NCI-H446 treated with DMSO at 0.1 percent for 48 hours (cell line): ENCODE measurements at places on chromosomes 3 and 15.

DNA sequence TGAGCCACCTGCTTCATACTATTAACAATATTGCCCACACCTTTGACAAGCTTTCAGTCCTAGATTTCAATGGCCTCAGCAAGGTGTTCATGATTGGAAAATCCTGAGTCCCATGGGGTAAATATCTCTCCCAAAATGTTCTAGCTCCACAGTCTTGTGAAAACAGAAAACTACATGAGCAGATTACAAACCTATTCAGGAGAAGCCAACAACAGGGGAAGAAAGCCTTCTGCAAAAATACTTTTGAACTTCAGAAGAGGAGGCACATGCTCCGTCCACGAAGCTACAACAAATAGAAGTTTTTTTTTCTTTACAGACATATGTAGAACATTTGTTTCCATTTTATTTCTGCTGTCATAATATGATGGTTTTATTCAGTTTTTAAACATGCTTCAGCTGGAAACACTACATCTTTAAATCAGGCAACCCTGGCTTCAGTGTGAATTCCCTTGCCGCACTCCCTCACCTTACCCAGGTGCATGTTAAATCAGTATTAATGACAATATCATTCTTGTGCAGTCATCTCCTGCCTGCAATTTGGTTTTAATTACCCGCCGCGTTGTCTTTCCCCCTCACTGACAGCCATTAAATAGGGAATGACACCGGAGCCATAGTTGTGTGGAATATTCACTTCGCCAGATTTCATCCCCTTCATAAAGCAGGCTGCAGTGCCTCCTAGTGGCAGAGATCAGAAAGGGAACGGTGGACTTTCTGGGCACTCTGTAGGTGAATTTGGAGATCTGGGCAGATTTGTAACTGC is 725.5 kb upstream of the ARRDC4 start:
- DNase-seq, result no peak

DNA sequence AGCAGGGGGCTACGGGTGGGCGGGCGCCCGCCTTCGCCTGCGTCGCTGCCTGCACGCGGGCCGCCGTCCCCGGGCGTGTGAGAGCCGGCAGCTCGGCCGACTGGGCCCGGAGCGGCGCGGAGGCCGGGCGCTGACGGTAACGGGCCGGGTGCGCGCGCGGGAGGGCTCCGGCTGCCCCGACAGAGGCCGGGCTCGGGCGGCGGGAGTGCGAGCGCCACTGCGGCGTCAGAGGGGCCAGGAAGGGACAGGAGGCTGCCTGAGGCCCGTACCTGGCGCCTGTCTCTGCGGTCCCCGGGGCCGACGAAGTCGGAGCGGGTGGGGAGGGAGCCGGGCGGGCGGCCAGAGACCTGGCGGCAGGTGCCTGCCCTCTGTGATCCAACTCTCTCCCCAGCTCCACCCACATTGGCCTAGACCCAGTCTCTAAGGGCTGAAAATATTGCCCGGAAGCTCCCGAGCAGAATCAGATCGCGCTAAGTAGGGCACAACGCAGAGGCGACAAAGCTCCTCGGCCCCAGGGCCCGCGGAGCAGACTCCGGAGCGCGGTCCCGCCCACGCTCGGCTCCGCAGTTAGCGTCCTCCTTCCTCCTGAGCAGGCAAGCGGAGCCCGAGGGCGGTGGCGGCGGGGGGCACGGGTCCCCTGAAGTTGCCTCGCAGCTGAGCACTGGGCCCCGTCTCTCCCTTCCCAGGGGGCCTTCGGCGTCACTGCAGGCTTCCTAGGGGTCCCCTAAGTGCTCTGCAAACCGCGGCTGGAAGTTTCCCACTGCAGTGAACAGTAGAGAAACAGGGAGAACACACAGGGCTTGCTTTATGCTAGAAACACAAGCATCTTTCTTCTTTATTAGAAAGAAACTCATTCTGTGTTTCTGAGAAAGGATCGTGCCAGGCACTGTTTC is at the start of gene MAN2A2:
MAN2A2 (plus strand) TSS at position 463 of the 893 bp plus-strand sequence. CDS start 906 bp downstream, outside the sequence.
- DNase-seq, result no peak

DNA sequence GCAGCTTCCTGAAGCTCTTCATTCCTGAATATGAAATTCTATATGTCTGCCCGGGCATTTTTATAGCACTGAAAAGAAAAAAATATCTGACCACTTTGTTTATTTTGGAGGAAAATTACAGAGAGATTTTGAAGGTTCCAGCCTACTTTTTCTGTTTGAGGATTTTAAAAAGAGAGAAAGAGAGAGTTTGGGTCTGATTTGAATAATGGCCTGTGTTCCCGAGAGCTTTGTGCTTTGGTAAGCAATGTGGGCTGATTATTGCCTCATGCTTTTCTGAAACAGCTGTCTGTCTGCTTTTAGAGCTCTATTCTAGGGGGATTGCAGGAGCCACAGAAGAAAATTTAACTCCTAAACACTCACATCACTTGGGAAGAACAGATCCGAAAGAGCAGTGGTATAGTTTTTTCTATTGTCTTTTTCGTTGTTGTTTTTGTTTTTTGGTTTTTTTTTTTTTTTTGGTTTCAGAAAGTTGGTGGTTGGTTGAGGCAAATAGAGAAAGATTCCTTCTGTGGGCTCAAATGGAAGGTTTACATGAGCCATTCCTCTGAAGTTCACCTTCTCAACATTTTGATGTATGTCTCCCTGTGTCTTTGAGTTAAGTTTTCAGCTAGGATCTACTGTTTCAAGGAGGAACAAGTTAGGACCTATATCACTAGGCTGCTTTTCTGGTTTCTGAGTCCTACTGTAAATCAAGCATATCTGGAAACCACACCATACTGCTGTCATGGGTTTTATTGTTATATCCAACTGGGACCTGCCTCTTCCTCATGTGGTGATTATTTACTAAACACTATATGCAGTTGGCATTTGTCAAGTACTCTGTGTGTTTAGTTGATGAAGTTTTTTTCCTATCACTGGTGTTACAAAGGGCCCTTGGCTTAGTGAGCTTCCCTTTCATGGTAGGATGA is 178.9 kb downstream of the KCNMB2 start:
- no peak for DNase-seq

DNA sequence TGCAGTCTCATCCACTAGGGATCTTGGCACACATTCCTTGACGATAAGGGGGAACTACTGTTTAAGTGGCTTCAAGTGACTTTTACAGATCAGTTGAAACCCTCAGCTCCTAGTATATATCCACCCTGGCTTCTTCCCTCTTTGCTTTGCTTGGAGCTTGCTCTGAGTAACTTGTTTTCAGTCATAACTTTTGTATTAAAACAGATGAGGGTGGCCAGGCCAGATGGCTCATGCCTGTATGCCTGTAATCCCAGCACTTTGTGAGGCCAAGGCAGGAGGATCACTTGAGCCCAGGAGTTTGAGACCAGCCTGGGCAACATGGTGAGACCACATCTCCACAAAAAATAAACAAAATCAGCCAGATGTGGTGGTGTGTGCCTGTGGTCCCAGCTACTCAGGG is 42.4 kb downstream of the EOMES start:
- DNase-seq, result no peak

GRCh38 chr3:111763001-111763471 is 96.0 kb upstream of the PHLDB2 start:
- DNase-seq, result no peak

GRCh38 chr3:35745802-35746484 is 106.6 kb downstream of the ARPP21 start:
- DNase-seq, result no peak

GRCh38 chr15:87496795-87497194 is 759.7 kb downstream of the NTRK3 start:
- no peak for DNase-seq

- DNase-seq, result no peak
Observed at GRCh38 chr3:46186471-46187340, 21.4 kb downstream of the CCR1 start.

- DNase-seq, result no peak
Observed at GRCh38 chr3:155334914-155335723, 41.6 kb upstream of the STRIT1 start.

DNA sequence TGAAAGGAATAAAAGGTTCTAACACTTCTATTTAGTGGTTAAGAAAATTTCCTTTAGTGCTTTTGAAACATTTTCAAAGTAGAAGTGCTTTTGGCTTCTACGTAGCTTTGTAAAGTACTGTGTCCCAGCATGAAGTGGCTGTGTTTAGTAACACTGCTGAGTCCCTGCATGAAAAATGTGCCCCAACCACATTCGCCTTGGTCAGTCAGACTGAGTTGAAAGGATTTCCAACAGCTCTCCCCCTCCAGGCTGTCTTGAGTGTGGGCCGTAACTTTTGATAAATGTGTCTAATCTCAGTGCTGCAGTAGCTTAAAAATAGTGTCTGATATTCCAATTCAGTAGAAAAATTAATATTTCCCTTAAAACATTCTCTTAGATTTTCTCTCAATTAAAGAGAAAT is 115.0 kb downstream of the NR1D2 start:
- DNase-seq, result no peak

GRCh38 chr15:48862705-48863104 is 15.2 kb upstream of the EID1 start:
- no peak for DNase-seq

- DNase-seq, result no peak
Observed at GRCh38 chr3:53843195-53844177, 2.7 kb downstream of the CHDH start.

GRCh38 chr3:84962415-84962814 is 3.6 kb downstream of the CADM2 start:
- DNase-seq, result no peak

DNA sequence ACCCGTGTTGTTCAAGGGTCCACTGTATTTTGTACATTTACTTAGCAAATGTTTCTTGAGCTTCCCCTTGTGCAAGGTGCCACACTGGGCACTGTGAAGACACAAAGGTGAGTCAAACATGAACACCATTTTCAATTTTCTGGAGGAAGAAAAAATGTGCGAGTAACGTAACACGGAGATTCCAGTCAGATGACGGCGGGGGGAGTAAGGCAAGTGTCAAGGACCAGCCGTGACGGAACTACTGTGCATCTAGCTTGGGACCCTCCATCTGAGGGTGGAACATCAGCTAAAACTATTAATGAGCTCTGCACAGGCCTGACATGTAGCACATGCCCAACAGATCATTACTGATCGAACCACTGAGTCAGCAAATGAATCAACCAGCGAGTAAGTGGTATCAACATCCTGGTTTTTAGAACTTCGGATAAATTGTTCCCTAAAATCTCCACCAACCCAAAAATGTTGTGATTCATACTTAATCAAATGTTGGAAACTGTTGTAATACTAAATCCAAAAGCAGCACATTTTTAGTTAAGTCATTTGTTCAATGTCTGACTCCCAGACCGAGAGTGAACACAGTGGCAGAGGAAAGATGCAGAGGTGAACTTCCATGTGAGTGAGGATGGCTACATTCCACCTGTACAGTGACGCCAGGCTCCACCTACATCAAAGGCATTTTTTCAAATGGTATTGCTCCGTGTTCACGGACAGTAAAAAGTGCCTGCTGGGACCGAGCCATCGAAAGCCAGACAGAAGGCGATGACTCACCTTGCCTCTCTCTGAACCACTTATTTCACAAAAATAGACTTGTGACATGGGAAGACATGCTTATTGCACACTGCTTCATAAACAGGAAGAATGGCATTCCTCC is 172.2 kb downstream of the ATP10A start:
- DNase-seq, result no peak

- DNase-seq, result no peak
Observed at GRCh38 chr15:62124973-62125303, 40.1 kb downstream of the C2CD4B start.

GRCh38 chr3:45321607-45322391 is 66.6 kb upstream of the LARS2 start:
- no peak for DNase-seq

GRCh38 chr3:48215876-48216275 is 7.4 kb upstream of the CAMP start:
- DNase-seq, result no peak

- no peak for DNase-seq
Observed at GRCh38 chr3:8665407-8665896, 20.9 kb upstream of the SSUH2 start.

GRCh38 chr3:4900298-4900697 is 78.9 kb upstream of the BHLHE40 start:
- no peak for DNase-seq

GRCh38 chr3:43257850-43258249 is 28.5 kb upstream of the SNRK start:
- DNase-seq, result no peak

GRCh38 chr3:62405135-62405534 is 31.8 kb upstream of the FEZF2 start:
- no peak for DNase-seq

GRCh38 chr3:5264093-5264600 is 76.6 kb downstream of the EDEM1 start:
- no peak for DNase-seq

- no peak for DNase-seq
Observed at GRCh38 chr3:47113669-47114365, 50.1 kb downstream of the SETD2 start.

DNA sequence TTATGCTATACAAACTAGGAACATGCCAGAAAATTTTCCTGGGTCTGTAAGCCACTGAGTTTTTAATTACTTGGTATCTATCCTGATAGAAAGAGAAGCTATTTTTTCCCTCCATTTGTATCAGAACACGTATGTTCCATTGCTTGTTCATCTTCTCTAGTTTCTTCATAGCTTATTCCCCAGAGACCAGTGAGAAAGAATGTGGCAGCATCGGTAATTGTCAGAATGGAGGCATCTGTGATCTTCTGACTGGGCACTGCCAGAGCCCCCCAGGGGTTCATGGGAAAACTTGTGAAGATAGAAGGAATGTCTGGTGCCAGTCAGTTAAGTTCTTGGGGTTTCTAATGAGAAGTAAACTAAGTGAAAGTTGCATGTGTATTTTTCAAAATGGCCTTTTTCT is 720.2 kb upstream of the GOLIM4 start:
- no peak for DNase-seq

- DNase-seq, result no peak
Observed at GRCh38 chr15:65060641-65061397, 7.0 kb downstream of the RASL12 start.

DNA sequence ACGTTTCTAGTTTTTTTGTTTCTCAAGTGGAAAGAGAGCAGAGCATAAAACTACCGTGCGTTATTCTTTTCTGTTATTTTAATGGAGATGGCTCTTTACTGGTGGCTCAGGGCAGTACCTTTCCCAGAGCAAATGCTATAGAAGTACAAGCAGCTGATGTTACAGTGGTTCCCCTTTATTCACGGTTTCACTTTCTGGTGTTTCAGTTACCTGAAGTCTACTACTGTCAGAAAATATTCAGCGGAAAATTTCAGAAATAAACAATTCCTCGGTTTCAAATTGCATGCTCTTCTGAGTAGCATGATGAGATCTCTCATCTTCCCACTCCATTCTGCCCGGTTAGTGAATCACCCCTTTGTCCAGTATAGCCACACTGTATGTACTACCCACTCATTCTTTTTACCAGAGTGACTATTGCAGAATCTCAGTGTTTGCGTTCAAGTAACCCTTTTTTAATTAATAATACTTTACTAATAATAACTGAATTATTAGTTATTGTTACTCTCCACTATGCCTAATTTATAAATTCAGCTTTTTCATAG is 597.5 kb upstream of the ROBO2 start:
- DNase-seq, result no peak

DNA sequence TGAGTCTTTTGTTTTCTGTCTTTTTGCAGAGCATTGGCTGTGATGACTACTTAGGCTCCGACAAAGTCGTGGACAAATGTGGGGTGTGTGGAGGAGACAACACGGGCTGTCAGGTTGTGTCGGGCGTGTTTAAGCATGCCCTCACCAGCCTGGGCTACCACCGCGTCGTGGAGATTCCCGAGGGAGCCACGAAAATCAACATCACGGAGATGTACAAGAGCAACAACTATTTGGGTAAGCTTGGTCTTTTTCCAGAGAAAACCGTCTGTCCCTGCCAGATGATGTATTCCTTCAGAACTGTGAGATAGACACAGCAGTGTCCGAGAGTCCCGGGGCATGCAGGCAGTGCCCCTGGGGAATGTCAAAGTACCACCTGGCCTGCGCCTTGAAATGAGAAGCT is 149.9 kb upstream of the NR2E3 start:
- DNase-seq, result no peak
